SJSA1 (cell line): ENCODE measurements at places on chromosomes 1 and 21. TPM values are rescaled to one million over a fixed set of nuclear protein-coding genes. Genes with fewer than 3 reads are reported as not detected.

DNA sequence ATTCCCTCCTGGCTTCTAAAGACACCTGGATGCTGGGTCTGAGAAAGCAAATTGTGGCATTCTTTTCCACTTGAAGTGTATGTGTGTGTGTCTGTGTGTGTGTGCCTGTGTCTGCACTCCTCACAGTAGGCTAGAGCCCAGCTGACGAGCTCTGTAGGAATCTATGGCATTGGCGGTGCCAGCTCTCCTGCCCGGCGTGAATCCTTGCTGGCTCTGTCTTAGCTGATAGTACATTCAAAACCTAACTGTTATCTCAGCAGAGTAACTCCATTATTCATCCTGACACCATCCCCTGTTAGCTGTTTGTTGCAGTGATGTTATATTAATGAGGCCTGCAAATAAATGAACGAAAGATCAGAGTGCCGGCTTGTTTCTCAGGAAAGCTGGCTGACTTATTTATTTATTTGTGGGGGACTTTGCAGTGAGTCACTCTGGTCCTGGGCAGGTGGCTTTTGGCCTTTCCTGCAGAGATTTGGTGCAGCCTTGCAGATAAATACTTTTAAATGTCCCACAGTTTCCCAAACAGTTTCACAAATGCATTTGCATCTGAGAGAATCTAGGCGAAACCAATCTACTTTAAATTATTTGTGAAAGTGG lies 160.6 kb upstream of the CD34 start:
- peaks cover 12% of the 10 kb centered on the region for H3K4me1 ChIP-seq
- no peaks in the 10 kb centered on the region for H3K27me3 ChIP-seq
- H3K4me3 ChIP-seq: no peak overlapping the region
- H3K36me3 ChIP-seq: peaks cover 37% of the 10 kb centered on the region

DNA sequence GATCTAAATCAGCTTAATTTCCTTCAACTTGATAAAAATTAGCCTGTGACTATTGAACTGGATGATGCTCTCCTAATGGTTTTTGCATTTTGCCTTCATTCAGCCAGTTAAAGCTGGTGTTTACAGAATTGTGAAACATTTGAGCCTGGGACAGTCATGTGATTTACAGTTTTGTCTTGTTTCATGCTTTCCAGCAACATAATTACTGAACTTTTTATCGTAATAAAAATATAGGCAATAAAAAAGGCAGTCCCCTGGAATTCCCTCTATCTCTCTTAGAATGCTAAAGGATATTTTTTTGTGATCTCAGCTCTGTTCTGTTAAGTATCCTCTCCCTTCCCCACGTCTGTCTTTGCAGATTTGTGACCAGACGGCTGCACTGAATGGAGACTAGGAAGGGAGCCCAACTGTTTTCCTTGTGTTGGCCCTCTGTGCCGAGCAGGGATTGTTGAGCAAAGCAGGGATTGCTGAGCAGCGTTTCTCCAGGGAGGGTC lies 70.3 kb upstream of the RGL1 start:
- H3K27me3 ChIP-seq: no peaks in the 10 kb centered on the region
- DNase-seq: no peak
- peaks cover 18% of the 10 kb centered on the region for H3K4me1 ChIP-seq
- H3K27ac ChIP-seq: no peak overlapping the region
- H3K36me3 ChIP-seq: no peaks in the 10 kb centered on the region

Gene SLC19A2
- 10.3 and 13.2 TPM in 2 replicates for total RNA-seq

Gene OR2AK2
- total RNA-seq: not detected in 2 replicates

GRCh38 chr1:27284425-27285273 lies 37.3 kb upstream of the TMEM222 start:
- H3K4me1 ChIP-seq: no peaks in the 10 kb centered on the region
- DNase-seq: peak; percentile 88
- no peaks in the 10 kb centered on the region for H3K27me3 ChIP-seq
- H3K4me3 ChIP-seq: no peak overlapping the region
- no peak overlapping the region for H3K27ac ChIP-seq

DNA sequence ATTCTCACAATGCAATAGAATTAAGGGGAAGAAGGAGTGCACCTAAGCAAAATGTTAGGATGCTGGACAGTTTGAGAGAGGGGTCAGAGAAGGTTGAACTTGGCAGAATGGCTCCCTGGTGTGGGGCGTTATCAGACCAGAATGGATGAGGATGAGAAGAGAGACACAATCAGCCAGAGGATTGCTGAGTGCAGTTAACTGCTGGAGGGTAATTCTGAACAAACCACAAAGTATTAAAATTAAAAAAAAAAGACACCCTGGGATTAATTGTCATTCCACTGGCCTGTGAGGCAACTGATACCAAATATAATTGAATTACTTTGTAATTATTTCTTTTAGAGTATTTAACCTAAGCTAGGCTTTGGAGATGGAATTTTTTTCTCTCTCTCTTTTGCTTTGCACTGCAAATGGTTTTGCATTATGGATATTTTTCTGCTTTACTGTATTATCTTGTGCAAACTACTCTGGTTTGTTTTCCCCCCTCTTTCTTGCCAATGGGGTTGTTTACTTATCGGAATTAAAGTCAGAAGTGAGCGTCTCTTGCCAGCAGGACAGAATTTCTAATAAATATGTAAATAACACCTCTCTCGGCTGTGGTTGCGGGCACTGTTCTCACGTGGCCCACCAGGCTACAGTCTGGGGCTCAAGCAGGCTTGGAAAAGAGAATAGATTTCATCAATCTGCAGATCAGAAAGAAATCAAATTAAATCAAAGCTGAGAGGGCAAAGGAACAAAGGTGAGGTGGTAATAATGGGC lies 572.9 kb upstream of the CAMK1G start:
- no peak overlapping the region for H3K4me3 ChIP-seq
- no peaks in the 10 kb centered on the region for H3K36me3 ChIP-seq
- no peaks in the 10 kb centered on the region for H3K27me3 ChIP-seq
- no peaks in the 10 kb centered on the region for H3K4me1 ChIP-seq
- DNase-seq: no peak

Gene WNT3A
- total RNA-seq: not detected in 2 replicates

DNA sequence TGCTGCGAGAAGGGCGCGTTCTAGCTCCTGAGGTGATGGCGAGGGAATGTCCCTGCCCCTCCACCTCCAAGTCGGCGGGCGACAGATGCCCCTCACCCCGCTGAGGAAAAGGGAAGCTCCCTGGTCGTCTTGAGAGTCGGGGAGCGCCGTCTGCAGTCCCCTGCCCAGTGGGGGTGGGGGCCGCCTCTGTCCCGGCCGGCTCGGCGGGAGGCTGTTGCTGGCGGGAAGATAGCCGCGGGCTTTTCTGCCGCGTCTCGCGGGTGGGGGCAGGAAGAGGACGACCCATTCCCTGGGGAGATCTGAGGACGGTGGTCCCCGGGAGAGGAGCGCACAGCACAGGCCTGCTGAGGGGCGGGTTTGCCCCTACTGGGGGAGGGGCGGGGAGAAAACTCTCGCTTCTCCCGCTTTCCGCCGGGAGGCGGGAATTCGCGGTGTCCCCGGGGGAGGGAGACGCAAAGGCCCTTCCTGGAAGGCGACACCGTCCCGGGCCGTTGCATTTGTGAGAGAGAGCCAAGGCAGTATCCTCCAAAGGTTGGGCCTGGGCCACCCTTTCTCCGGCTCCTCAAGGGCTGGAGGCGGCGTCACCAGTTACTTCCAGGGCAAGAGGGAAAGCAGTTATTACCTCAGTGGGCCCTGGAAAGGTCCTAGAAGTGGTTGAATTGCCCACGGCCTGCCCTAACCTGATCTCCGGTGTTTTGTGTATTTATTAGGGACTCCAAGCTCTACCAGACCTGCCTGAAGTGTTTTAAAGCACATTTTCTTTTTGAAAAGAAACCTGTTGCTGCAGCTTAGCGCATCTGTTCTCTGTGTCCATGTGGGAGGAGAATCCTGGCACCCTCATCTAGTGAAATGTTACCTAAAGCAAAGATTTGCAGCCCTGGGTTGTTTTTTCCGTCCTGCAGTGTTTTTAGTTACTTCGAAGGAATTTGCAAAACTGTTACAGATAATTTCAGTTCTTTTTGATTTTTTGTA lies 648 bp downstream of the S100PBP start:
- DNase-seq: peak; percentile 87
- H3K27ac ChIP-seq: peak overlapping the region; percentile 94
- peaks cover 43% of the 10 kb centered on the region for H3K36me3 ChIP-seq
- H3K27me3 ChIP-seq: no peaks in the 10 kb centered on the region

Gene SLC22A15
- total RNA-seq: 0.94 and 4.7 TPM in 2 replicates

Gene SETDB1
- 21.0 and 30.6 TPM in 2 replicates for total RNA-seq

Gene TTC39A
- 3.2 TPM in 1 of 2 replicates, not detected in the other for total RNA-seq

GRCh38 chr21:46503922-46504550 lies 45.3 kb downstream of the DIP2A start:
- H3K27me3 ChIP-seq: no peaks in the 10 kb centered on the region
- H3K4me1 ChIP-seq: peaks cover 11% of the 10 kb centered on the region
- H3K4me3 ChIP-seq: no peak overlapping the region
- no peak for DNase-seq
- no peak overlapping the region for H3K27ac ChIP-seq

- H3K27ac ChIP-seq: no peak overlapping the region
- H3K36me3 ChIP-seq: no peaks in the 10 kb centered on the region
- H3K4me1 ChIP-seq: no peaks in the 10 kb centered on the region
- no peaks in the 10 kb centered on the region for H3K27me3 ChIP-seq
These were observed 103.1 kb downstream of the RPS6KC1 start for GRCh38 chr1:213154056-213154685.

DNA sequence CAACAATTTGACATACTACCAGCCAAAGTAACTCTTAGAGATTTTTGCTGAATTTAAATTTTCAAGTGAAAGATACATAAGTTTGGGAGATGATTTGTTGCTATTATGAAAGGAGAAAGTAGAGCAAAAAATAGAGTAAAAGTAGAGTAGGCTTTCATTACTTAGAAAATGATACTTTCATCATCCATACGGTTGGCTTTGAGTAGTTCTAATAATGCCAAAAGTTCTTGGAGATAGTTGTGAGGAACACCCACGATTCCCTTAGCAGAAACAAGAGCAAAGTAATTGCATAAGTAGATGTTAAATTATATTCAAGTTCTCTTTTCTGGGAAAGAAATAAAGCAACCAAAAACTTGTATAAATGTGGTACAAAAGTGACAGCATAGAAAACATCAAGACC lies 95.0 kb upstream of the VAV3 start:
- H3K27me3 ChIP-seq: no peaks in the 10 kb centered on the region
- H3K4me3 ChIP-seq: no peak overlapping the region
- no peaks in the 10 kb centered on the region for H3K36me3 ChIP-seq
- no peak overlapping the region for H3K27ac ChIP-seq
